IPS-NIHi11 (cell line): ENCODE measurements at places on chromosomes 16 and 17.

DNA sequence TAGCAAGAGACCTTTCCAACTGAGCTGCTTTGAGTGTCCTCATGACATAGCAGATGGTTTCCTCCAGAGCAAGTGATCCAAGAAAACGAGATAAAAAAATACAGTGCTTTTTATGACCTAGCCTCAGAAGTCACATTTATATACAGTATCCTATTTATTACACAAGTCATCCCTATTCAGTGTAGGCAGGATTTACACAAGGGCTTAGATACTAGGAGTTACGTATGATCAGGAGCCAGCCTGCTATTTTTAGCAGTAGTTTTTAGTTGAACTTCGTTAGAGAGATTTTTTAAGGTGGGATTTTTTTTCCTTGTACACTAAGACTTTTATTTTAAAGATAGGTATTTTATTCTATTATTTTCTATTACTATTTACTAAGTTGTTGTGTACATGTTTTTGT is 58.4 kb downstream of the PHKB start:
- DNase-seq: no peak

GRCh38 chr17:57892146-57892819 is 42.4 kb upstream of the MRPS23 start:
- DNase-seq: peak; percentile 94

DNA sequence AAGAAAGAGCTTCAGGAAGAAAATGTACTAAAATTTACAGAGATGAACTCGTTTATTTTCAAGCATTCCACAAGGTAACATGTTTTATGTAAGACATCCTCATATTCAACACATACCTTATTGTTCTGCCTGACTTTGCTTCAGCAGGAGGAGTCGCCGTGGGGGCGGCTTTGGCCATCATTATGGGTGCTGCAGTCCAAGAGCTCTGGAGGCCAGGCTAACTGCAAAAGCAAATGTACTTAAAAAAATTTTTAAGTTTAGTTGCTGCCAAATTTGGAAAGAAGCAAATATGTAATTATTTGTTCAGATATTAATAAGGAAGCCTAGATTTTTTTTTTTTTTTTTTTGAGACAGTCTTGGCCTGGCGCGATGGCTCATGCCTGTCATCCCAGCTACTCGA is 4.1 kb upstream of the SPG7 start:
- DNase-seq: no peak

DNA sequence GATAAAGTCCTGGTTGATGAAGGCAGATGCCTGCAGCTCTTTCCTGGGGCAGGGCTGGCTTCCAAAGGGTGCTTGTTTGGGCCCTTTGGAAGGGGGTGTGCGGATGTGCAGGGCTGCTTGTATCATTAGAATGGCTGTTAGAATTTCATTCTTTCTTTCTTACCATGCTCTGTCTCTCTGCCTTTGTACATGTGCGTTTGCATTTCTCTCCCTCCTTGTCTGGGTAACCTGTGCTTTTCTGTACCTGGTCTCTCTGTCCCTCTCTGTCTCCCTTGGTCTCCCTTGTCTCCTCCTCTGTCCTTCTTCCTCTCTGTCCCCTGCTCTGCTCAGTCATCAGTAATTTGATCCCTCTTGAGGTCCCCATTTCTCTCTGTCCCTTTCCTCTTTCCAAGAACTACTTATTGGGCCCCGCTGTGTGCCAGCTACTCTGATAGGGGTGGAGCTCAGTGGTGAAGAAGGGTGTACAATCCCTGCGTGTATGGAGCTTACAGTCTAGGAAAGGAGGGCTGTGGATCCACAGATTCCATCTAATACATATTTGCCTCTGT is 69.3 kb downstream of the PLCG2 start:
- DNase-seq: no peak

DNA sequence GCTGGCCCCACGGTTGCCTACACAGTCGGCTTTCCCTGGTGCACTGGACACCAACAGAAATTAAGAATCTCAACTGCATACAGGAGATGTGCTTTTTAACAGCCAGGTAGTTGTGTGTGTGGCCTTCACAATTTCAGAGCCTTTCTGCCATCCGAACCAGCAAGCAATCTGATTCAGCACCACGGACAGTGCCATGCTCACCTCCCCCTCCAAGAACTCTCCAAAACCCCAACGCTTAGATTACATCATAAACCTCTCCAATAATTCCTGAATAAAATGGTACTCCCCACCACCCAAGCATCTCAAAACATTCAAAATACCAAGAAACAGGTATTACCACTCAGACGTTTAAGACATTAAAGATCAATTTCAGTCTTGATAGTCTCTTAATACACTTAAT is 31.8 kb downstream of the USP7 start:
- peak; percentile 70 for DNase-seq

GRCh38 chr16:79542237-79542774 is 58.2 kb downstream of the MAF start:
- no peak for DNase-seq

DNA sequence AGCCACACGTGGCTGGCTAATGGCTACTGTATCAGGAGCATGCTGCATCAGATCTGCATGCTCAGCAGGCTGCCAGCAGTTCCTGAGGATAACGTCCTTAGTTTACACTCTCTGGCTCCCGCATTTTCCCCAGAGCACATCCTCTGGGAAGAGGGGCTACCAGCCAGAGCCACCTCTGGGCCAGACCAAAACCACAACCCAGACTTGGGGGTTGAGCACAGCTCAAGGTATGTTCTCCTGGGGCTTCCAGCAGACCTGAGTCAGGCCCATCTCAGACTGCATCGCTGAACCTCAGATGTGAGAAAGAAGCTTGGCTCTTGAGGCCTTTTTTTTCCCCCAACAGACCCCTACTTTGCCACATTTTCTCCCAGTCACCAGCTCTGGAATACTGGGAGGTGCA is 23.7 kb upstream of the WSCD1 start:
- DNase-seq: no peak

DNA sequence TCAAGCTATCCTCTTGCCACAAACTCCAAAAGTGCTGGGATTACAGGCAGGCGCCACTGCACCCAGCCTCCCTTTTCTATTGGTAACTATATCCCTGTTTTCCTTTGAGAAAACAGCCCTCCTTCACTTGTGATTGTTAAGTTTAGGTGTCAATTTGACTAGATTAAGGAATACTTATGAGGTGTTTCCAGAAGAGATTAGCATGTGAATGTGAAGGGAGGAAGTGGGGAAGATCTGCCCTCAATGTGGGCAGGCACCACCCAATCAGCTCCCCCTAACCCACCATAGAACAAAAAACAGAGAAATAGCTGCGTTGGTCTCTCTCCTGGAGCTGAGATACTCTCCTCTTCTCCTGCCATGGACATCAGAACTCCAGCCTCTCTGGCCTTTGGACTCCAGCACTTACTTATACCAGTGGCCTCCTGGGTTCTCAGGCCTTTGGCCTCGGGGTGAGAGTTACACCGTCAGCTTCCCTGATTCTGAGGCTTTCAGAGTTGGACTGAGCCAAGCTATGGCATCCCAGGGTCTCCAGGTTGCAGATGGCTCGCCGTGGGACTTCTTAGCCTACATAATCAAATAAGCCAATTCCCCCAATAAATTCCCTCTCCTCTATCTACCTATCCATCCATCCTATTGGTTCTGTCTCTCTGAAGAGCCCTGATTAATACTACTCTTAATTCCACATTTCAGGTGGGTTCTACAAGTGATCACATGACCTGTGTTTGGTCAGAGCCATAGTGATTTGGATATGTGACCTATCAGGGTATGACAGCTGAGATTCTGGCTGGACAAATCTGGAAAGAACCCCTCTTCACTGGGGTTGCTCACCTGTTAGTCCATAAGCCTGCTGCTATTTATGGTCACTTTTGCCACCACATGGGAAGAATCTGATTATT is 12.0 kb upstream of the STAT3 start:
- no peak for DNase-seq

DNA sequence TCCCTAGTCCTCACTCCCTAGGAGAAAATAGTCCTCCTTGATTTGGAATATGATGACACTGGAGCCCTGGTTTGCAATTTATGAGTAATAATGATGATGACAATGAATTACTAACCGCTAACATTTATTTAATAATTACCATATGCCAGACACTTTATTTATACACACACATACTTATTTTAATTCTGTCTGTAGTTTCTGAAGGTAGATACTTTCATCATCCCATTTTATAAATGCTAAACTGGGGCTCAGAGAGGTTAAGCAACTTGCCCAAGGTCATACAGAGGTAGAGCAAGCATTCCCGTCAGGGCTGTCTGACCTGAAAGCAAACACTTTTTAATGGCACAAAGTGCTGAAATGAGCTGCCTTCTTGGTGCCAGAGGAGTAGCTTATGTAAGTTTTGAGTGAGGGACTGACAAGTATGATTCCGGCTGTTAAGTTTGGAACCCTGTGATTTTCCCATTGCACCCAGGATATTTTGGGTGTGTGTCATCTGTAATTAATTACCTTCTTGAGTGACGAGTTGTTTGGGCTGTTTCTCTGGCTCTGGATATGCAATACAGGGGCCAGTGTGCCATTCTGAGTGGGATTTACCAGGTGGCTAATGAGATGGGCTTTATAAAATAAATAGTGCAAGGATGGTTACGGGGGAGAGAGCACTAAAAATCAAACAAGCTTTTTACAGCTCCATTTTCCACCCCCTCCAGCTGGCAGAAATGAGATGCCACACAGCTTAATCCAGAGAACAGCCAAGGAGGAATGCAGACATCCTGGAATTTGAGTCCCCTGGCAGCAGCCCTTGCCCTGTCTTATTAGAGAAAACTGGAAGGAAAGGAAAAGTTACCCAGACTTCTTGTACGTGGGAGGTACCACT is 211.8 kb downstream of the SNX29 start:
- DNase-seq: no peak

DNA sequence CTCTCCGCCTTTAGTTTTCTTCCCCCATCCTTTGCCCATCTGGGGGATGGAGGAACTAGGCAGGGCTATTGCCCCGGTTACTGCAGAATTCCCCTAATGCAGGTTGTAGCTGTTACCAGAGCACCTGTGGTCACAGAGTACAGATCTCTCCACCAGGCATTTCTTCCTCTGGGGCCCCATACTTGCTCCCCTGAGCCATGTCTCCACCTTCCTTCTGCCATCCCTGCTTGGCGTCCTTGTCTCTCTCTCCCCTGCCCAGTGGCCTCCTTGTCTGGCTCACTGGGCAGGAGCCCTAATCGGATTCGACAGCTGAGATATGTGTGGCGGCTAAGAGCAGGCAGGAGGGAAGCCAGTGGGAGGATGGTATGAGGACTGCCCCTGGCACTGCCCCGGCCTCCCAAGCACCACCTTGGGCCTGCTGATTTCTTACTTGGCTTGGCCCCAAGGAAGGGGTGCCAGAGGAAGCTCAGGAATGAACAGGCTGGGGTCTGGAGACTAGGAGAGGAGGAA is 2.0 kb downstream of the RARA start:
- no peak for DNase-seq

- peak; percentile 88 for DNase-seq
These were observed 527 bp downstream of the SIAH1 start for GRCh38 chr16:48384520-48385252.

DNA sequence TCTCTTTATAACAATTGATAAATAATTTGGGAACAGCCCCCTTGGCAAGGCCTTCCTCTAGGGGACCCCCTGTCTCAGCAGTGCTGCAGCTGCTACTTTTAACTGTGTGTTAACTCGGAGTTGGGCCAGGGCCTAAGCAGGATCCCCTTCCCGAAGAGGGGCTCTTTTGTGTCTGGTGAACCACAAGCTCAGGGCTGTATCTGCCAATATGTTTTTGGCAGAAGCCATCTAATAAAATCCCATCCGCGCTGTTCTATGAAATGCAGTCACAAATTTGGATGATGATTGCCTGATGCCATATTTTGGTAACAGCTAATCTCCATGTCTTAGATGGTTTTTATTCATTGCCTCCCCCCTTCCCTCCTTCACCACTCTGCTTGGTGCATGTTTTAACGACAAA is 267.7 kb downstream of the FTO start:
- no peak for DNase-seq

GRCh38 chr17:56108811-56109284 is 44.4 kb upstream of the ANKFN1 start:
- no peak for DNase-seq

- no peak for DNase-seq
These were observed 7.4 kb downstream of the GIP start for GRCh38 chr17:48960834-48961515.

GRCh38 chr17:63542942-63543821 is 7.1 kb upstream of the DCAF7 start:
- peak; percentile 25 for DNase-seq

- no peak for DNase-seq
These were observed 23.2 kb upstream of the DUSP14 start for GRCh38 chr17:37466471-37466870.

- no peak for DNase-seq
These were observed 22.1 kb downstream of the CNTNAP1 start for GRCh38 chr17:42704490-42704836.

GRCh38 chr17:13374203-13375143 is 227.3 kb downstream of the HS3ST3A1 start:
- no peak for DNase-seq

GRCh38 chr17:67525239-67526135 is 148.4 kb downstream of the PITPNC1 start:
- DNase-seq: no peak

GRCh38 chr16:70670175-70670574 is 15.7 kb downstream of the MTSS2 start:
- no peak for DNase-seq

DNA sequence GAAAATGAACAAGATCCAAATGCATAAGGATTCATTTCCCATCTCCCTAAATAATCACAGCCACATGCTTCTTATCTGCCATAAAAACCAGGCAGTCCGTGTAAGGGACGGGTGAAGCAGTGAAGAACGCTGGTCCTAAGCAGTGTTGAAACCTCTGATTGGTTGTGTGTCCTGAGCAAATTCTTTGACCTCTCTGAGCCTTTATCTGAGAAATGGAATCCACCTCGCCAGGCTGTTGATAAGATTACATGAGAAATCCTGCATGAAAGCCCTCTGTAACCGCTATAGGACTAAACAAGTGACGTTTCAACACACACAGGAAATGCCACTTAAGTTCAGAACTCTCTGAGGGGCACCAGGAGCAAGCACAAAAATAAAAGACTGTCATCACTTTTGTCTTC is 26.8 kb downstream of the GAS7 start:
- DNase-seq: no peak

DNA sequence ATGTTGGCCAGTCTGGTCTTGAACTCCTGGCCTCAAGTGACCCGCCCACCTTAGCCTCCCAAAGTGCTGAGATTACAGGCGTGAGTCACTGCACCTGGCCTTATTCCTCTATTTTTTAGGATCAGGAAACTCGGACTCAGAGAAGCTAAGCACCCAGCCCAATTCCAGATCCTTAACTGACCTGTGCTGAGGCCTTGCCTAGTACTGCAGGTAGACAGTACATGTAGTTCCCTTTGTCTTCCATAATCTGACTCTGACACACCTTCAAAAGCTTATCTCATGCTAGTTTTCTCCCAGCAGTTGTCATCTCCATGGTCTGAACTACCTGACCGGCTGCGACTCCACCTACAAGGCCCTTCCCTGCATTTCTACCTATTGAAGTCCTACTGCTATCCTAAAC is 65.7 kb upstream of the AXIN2 start:
- no peak for DNase-seq

GRCh38 chr17:38424297-38424972 is 3.8 kb upstream of the ARHGAP23 start:
- no peak for DNase-seq
